A549 treated with ZK216348 at 1 μM for 4 hours (cell line): ENCODE measurements at places on chromosomes 16 and 17. TPM values are rescaled to one million over a fixed set of nuclear protein-coding genes. Genes with fewer than 3 reads are reported as not detected.

ITGAD gene
- 0.04 TPM in 1 of 5 replicates, not detected in the others for total RNA-seq

CRYBA1 gene
- total RNA-seq, result not detected in 5 replicates

KRT36 gene
- not detected in 5 replicates for total RNA-seq

HS3ST6 gene
- 1.9 to 3.8 TPM (median 2.9 TPM) in 5 replicates for total RNA-seq

ZNF768 gene
- 30.8 to 51.6 TPM (median 48.5 TPM) in 5 replicates for total RNA-seq

NECAB2 gene
- total RNA-seq, result 1.7 to 4.0 TPM (median 1.9 TPM) in 5 replicates

ZNF19 gene
- total RNA-seq, result 1.5 to 4.1 TPM (median 2.1 TPM) in 5 replicates

G6PC1 gene
- total RNA-seq, result not detected in 5 replicates
